ENCODE measurements at places on chromosomes 1 and 21.

DNA sequence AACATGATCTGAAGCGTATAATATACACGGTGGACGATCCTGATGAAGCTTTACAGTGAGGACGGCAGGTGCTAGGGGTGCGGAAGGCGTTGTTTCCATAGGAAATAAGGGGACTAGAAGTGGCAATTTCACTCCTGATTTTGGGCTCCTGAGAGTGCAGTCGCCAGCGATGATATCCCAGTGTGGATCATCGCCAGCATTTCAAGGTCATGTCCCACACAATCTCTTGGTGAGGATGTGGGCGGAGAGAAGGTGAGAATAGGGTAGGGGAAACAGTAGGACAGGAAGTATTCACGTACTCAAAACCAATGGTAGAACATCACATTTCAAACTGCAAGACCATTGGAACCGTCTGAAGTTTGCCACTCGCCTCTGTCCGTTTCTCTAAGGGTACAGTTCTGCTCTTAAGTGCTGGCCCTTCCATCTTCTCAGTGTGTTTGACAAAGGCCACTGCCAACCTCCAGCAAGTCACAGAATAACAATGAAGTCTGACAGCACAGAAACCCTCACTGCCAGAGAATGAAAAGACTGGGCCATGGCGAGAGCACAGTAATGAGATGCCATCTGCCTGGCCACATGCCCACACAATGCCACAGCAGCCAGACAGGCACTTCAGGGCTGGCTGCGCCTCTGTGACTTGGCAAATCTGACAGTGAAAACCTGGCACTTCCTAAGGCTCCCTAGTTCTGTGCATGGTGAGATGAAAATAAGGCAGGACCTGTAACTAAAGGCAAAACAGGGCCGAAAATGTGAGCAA, 27.9 kb downstream of the PCSK9 start:
- no peak for DNase-seq

GRCh38 chr21:39915881-39916280, 48.6 kb downstream of the PCP4 start:
- DNase-seq = no peak

DNA sequence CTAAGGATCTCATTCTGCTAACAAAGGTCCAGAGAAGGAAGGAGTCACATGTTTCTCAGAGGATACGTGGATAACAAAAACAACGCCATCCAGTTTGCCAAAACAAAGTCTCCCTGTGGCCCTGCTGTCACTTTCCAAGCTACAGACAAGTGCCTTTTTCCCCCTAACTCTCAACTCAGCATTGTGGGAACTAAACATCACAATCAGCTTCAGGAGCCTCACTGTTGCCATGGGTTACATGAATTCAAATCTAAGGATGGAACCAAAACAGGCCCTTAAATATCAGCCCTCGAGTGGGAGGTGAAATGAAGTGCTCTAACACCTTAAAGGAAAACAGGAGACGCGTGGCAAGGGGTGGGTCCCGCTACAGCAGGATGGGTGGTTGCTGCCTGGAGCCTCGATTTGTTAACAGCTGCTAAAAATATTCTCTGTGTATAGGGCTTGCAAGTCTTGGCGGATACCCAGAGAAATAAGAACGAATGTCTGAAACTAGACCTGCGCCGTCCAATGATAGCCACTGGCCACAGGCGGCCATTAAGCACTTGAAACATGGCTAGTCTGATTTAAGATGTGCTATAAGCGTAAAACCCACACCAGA, 66.4 kb upstream of the SOD1 start:
- DNase-seq = no peak

DNA sequence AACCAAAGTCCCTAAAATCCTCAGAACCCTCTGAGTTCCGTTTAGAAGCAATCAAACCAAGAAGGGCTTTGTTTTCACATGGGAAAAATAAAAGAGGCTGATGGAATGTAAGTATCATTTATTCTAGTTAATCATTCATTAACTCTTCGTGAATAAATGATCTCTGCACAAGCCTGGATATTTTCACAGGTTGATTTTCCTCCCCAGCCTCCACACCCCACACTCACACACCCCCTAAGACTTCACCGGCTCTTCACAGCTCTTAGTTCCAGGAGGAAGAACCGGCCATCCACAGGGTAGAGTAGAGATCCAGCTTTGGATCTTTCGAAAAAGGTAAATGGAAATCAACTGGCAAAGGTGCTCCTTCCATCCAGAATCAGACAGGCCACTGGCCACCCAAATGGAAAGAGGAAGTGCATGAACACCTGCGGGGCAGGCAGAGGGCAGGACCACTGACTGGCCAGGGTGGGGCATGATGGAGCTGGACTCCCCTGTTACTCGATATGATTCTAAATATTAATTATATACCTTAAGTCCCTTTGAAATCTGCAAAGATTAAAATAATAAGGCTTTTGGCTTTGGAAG, 10.0 kb downstream of the C1orf198 start:
- DNase-seq = no peak

DNA sequence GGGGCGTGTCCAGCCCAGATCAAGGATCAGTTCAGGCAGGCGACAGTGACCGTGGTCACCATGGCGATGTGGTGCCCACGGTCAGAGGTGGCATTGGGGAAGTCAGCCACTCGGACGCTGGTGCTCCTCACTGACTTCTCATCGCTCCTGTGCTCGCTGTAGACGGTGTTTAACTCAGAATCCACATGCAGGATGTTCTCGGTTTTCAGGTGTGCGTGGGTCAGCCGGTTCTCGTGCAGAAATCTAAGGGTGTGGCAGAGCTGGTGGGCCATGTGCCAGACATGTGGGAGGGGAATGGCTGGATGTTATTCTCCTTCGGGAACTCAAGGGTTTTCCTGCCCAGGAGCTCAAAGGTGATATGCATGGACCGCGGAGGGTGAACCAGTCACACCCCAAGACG, 11.7 kb downstream of the OR2AJ1 start:
- no peak for DNase-seq

- DNase-seq = no peak
These were observed 276.5 kb downstream of the DNM3 start for GRCh38 chr1:172117800-172118199.

- no peak for DNase-seq
These were observed 27.2 kb upstream of the MAN1A2 start for GRCh38 chr1:117339866-117340700.

- no peak for DNase-seq
These were observed 67.0 kb upstream of the BACE2 start for GRCh38 chr21:41100826-41101550.

GRCh38 chr1:20160034-20160433, 20.9 kb downstream of the PLA2G2F start:
- DNase-seq = no peak

GRCh38 chr1:169495046-169495775, 9.5 kb upstream of the SLC19A2 start:
- no peak for DNase-seq

DNA sequence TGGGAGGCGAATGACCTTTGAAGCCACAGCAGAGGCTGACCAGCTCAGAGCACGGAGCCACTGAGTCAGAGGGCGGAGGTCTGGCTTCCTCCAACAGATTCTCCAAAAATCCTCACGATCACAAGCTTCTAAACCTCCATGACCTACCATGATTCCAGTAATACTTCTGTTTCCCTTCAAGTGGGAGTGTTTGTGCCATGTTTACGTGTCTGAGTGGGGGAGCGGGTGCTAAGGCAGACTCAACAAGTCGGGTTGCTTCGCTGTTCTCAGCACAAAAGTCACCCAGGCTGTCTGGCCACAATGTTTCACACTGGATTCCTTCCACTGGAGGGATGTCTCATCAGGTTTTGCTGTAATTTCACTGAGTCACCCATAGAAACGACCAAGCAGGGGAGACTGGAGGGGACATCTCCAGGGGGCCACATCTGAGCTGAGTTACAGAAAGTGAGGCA, 86.2 kb downstream of the SLC66A1 start:
- DNase-seq = no peak

GRCh38 chr21:36260030-36260787, 59.8 kb upstream of the MORC3 start:
- peak; percentile 8 for DNase-seq

DNA sequence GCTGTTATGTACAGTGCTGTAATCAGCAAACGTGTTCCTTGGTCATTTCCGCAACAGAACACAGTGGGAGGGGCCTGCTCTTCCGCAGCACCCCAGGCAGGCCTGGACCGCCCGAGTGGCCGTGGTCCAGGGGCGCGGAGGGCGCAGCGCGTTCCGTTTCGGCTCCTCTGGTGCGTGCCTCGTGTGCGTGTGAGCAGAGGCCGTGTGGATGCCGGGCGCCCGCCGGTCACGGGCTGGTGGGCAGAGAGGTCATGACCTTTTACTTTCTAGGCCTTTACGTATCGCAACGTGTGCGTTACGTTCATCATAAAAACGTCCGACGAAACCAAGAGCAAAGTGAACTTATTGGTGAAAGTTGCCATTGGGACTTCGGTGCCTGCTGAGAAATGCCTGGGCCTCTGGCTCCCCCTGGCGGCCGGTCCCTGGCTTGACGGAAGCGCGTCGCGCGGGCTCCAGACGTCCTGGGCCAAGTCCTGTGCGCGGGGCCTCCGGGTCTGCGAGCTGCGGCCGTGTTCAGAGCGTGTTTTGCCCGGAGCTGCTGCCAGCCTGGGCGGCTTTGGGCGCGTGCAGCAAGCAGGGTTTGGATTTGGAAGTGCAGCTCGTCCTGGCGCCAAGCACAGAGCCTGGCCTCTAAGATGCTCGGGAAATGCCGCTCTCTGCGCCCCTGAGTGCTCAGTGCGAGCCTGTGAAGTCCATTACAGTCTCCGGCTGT, 34.4 kb downstream of the COL18A1 start:
- DNase-seq = peak; percentile 61

DNA sequence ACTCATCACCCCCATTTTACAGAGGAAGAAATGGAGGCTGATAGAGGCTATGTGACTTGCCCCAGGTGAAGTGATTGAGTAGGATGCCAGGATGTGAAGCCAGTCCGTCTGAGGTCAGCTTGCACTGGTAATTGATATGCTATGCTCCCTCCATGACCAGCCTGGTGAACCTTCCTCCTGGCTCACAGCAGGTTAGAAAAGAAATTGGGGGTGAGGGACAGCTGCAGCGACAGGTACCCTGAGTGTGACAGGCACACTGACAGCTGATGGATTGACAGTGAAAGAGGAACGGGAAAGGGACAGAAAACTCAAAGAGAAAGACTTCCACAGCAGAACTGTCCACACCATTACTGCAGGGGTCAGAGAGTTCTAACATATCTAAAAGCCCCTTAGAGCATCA, 102.1 kb downstream of the SUSD4 start:
- no peak for DNase-seq

DNA sequence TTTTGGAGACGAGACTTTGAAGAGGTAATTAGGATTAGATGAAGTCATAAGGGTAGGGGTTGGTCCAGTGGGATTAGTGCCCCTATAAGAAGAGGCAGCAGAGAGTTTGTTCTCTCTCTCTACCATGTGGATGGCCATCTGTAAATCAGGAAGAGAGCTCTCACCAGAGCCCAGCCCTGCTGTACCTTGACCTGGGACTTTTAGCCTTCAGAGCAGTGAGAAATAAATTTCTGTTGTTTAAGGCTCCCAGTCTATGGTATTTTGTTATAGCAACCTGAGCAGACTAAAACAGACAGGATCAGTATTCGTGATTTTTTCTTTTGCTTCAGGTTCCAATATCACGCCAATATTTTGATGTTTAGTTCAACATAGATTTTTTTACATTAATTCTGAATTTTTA, 30.0 kb downstream of the TBX15 start:
- no peak for DNase-seq

DNA sequence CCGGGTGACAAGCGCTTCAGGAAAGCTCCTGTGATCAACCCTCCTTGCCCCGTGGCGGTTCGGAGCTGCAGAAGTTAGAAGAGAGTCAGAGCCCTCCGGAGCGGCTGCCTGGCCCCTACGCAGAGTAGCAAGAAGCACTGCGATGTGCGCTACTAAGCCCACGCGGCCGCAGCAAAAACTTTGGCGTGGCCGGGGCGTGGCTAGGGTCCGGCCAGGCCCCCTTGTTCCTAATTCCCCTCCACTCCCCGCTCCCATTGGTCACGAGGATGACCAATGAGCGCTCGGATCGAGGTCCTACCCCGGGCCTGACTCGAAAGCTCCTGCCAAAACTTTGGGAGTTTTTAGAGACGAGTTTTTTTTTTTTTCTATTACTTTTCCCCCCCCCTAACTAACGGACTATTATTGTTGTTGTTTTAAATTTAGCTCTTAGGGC, at the start of gene HLX:
Gene HLX, plus strand, starts transcription at position 368 of the 433 bp plus-strand sequence. CDS start 415 bp downstream, outside the sequence.
- no peak for DNase-seq

DNA sequence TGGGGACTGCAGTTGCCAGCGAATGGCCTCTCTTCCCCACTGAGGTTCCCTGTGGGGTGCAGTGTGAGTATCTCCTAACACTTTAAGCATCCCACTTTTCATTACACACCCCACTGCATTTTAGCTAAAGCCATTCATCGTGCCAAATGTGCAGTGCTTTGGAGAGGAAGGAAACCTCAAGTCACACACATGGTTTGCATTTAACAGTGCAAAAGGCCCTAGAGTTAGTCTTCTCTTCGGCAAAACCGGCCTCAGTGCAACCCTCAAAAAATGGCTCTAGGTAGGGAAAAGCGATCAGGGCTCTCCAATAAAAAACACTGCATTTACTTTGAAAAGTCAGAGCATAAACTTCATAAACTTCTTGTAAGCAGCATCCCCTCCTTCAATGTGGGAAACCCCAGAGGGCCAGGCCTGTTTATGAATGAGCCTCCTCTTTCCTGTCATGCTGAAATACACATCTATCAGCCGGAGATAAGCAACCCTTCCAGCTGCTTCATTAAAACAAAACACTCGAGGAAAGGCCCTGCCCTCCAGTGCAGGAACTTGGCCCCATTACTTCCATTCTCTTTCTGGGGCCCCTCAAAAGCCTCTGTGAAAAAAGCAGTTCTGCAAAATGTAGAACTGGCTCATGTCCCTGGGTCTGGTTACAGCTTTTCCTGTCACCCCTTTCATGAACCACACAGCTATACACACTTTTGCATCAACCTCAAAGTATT, 184.0 kb downstream of the CDC7 start:
- no peak for DNase-seq

DNA sequence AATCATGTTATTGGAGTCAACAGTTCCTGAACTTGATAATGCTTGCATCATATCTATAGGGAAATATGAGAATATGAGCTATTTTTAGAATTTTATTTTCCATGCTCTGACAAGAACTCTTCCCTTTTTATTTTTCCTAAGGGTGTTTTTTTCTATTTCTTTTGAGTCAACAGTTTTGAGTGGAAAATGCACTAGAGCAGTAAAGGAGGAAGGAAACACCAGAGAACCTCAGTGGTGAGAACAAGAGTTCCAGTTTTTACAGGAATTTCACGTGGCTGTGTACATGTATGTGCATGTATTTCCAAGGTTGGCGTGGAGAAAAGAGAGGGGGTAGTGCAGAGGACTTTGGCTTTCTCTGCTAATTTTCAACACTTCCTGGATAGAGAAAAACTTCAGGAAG, 63.6 kb upstream of the TNFSF18 start:
- DNase-seq = no peak

GRCh38 chr1:247456914-247457639, 827 bp downstream of the OR2B11 start:
- DNase-seq = no peak

GRCh38 chr1:40039245-40039756, 1.2 kb upstream of the CAP1 start:
- DNase-seq = no peak
